Endodermal cell (in vitro differentiated cells): ENCODE measurements at places on chromosomes 11 and 22.

DNA sequence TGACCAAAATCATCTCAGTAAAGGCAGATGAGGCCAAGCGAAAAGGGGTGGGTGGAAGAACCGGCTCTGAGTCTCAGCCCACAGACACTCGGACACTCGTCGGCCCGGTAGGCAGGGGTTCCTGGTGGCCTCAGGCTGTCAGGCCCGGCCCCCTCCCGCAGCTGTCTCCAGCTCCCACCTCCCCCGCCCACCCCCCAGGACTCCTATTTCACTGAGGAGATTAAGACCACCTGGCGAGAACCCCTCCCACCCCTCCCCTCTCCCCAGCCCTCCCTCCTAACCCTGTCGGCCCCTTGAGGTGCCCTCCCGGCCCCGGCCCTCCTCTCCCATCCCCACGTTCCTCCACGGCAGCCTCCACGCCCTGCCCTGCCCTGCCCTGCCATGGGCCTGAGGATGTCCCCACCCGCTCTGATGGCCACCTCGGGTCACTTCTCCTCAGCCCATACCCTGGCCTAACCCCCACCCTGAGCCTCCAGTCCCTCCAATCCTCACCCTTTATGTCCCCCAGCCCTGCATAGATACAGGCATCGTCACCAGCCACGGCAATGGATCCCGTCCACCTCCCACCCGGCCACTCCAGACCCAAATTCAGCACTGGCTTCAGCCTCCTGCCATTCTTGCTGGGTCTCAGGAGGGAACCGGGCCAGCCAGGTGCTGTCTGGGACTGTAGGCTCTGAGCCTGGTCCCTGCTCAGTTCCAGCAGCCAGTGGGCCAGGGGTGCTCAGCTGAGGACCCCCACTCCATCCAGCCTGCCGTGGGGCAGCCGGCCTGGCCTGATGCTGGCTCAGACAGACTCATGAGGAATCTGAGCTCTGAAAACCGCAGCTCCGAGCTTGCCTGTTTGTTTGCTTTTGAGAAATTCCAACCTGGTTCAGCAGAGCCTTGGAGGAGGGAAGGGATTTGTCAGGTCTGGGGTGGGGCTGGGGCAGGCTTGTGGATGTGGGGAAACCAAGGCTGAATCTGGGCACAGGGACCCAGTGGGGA, 9.8 kb upstream of the TBX1 start:
- no peak for DNase-seq

GRCh38 chr22:40376149-40376548, 5.8 kb downstream of the SGSM3 start:
- no peak for DNase-seq

- no peak for DNase-seq
These were observed 6.2 kb downstream of the KDM4F start for GRCh38 chr11:95055283-95055897.

DNA sequence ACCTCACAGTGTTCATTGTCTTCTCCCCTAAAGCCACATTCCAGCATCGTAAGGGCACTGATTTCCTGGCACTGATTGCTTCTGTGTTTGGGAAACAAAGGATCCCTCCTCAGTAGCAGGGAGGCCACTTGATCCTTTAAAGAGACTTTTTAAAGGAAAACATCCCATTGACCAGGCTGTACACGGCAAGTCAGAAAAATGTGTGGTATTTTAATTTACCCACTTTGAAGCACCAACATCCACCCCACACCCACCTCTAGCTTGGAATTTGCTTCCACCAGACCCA, 364.9 kb downstream of the SHANK2 start:
- DNase-seq = no peak

- no peak for DNase-seq
These were observed 1.2 kb downstream of the DCHS1 start for GRCh38 chr11:6654281-6655019.

GRCh38 chr11:76600124-76600655, 70.4 kb downstream of the LRRC32 start:
- no peak for DNase-seq

DNA sequence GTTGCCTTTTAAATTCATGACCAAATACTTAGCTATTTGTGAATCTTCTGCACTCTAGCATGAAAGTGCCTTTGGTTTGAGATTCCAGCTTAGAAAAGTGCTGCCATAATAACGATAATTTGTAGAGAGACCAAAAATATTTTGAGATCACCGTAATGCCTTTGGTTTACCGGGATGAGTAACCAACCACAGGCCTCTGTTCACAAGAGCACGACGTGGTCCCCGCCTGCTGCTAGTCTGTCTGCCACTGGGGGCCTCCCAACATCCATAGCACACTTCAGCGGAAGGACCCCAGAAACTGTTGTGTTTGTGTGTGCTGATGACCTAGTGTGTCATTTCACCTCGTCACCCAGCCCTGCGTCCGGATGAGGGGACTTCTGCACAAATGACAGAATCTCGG, 67.0 kb upstream of the RASSF10 start:
- no peak for DNase-seq

DNA sequence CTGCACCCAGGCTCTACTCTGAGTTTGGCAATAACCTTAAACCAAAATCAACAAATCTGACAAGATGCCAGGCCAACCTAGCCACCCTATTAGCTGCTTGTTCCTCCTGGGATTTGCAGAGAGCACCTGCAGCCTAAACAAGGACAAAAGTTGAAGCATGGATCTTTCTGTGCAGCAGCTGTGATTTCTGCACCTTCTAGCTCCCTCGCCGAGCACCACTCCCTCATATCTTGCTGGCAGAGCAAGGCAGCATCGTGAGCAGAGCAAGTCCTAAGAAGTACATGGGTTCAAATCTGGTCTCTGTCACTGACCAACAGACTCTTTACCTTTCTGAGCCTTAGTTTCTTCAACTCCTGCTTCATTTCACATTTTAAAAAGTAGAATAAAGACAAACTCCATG, 38.3 kb downstream of the MORC2 start:
- DNase-seq = no peak
